K562 (cell line): ENCODE measurements at places on chromosomes 1 and 21.

GRCh38 chr1:67615886-67616285, 69.1 kb upstream of the GADD45A start:
- no peak for DNase-seq

DNA sequence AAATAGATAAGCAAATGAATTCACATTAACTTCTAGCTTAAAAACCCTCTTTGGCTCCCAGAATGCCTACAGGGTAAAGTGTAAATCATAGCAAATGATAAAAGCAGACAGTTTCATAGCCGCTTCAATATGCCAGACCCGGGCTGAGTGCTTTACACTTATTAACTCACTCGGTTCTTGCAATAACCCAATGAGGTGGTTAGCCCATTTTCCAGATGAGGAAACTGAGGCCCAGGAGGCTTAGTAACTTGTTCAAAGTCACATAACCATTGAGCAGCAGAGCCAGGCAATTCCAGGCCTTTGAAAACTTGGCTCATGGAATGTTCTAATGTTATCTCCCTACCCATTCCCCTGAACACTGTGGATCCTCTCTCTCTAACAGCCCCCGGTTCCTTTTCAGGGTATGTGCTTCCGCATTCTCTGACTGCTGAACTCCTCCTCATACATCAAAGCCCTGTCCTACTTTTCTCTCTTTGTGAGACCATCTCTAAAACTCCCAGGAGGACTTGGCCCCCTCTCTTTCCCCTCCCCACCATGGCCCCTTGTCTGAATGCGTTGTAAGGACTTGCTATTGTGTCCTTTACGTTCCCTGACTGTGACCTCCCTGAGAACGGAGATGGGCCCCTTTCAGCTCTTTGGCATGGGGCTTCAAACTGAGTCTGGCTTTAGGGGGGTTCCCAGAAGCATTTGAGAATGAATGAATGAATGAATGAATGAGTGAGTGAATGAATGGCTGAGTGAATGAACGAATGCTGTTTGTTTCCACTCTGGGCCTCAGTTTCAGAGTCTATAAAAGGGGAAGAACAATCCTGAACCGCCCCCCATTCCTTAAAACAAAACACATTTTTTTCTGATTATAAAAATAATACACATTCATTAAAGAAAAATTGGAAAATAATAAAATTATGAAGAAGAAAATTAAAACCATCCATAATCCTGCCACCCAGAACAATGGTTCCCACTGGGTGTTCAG, 15.6 kb upstream of the RUNX3 start:
- no peak for DNase-seq

DNA sequence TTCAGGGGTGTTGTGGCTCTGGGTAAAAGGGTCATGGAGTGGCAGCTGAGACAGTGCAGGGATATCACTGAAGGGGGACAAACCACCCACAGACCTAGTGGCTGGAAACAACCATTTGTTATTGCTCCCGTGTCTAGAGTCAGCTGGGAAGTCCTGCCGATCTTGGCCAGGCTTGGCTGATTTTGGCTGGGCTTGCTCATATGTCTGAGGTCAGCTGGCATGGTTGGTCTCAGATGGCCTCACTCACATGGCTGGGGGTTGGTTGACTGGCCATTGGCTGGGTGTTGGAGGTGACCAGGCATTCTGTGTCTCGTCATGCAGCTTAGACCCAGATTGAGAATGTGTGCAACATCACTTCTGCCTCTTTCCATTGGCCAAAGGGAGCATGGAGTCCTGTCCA, 203.8 kb upstream of the POU3F1 start:
- DNase-seq, result no peak

GRCh38 chr1:32372149-32372756, 9.9 kb downstream of the TSSK3 start:
- peak; percentile 15 for DNase-seq

GRCh38 chr1:55926906-55927471, 652.4 kb downstream of the PLPP3 start:
- no peak for DNase-seq

- DNase-seq, result no peak
These were observed 68.7 kb upstream of the ATF3 start for GRCh38 chr1:212539737-212540430.

DNA sequence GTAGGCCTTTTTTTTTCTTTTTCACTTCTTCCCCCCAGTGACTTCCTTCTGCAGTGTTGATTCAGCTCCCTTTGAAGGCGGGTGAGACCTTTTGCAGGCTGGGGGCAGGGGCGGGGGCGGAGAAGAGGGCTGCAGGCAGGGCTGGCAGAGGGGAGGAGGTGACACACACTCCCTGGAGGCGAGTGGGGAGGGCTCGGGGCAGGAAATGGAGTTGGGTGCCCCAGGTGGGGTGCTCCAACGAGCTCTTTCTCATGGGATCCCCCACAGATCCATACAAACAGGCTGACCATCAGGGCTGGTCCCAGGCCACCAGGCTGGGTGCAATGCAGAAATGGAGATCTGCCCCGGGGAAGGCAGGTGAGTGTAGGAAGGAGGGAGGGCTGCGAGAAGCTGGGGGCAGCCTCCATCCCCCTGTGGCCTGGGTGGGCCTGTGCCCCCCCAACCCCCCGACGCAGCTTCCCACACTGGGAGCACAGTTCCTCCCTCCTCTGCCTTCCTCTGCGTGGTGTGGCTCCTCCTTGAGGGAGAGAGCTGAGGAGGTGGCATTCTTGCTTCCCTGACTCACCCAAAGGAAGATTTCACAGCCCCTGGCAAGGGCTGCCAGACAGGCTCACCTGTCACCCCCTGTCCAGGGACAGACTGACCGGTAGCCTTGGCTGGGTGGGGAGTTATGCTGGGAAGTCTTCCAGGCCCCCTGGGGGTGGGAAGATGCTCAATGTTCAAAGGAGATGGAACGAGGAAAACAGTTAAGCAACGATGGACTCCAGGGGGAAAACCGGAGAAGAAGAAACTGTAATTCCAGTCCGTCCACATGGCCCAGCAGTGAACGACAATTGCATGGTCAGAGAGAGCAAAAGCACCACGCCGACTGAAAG, 7.1 kb upstream of the ITGB2 start:
- peak; percentile 58 for DNase-seq

DNA sequence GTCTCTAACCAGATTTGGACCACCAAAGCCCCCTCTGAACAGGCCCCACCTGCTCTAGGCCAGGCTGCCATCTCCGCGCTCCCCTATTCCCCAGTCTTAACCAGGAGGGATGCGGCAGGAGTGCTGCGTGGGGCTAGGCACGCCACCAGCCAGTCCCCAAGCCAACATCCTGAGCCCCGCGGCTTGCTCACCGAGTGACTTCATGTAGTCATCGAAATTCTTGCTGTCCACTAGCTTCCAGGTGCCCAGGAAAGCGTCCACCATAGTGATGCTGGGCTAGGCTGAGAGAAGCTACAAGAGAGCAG, 173 bp downstream of the FABP3 start:
- DNase-seq, result no peak

GRCh38 chr1:15260418-15261154, 13.6 kb downstream of the FHAD1 start:
- peak; percentile 75 for DNase-seq

DNA sequence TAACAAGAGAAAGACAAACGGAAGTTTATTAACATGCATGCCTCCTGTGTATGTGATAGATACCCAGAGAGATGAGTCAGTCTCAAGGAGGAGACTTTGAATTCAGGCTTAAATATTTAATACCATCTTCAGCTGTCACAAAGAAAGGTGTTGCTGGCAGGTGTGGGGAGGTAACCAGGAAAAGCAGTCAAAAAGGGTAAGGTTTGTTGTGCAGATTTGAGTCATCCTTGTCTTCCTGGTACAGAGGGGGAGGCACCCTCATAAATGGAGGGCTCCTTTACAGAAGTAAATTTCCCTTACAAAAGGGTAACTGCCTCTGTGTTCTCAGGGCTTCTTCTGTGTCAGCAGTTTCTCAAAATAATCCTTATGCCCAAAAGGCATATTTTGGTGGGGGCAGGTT, 75.2 kb upstream of the B3GALT5 start:
- no peak for DNase-seq

GRCh38 chr1:67687649-67688048, 2.6 kb downstream of the GADD45A start:
- DNase-seq, result no peak

DNA sequence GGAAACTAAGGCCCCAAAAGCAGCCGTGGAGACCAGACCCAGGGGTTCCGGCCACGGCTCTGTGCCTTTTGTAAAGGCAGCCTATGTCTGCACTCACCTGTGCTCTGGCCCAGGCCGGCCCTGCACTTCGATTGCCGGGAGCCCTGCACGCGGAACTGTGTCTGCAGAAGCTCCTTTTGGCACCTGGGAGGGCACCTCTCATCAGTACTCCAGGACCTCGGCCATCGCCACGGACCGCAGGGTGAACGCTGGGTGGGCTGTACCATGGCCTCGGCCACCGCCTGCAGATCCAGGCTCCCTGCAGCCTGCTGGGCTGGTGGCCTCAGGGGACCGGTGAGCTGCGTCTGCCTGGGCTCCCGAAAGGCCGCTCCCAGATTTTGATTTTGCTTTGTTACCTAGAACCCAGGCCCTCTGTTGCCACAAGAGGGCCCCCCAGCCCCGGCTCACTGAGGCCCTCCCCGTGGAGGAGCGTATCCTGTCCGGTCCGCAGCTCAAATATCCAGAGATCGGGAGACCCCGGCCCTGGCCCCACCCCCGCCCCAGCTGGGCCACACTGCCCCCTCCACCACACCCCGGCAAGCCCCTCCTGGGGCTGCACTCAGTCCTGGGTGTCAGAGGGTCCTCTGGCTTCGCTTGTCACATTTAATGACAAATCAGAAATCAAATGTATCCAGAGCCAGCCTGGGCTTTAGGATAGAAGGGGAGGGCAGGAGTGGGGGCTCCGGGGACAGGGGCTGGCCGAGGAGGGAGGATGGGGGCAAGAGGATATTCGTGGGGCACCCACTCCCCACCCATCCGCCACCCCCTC, 60.2 kb upstream of the PDE9A start:
- DNase-seq, result peak; percentile 94

- DNase-seq, result no peak
These were observed 131.6 kb downstream of the DMRTB1 start for GRCh38 chr1:53590531-53591515.

GRCh38 chr1:67680486-67680885, 4.5 kb upstream of the GADD45A start:
- no peak for DNase-seq

- no peak for DNase-seq
These were observed 3.3 kb downstream of the CSRP1 start for GRCh38 chr1:201503397-201504176.

DNA sequence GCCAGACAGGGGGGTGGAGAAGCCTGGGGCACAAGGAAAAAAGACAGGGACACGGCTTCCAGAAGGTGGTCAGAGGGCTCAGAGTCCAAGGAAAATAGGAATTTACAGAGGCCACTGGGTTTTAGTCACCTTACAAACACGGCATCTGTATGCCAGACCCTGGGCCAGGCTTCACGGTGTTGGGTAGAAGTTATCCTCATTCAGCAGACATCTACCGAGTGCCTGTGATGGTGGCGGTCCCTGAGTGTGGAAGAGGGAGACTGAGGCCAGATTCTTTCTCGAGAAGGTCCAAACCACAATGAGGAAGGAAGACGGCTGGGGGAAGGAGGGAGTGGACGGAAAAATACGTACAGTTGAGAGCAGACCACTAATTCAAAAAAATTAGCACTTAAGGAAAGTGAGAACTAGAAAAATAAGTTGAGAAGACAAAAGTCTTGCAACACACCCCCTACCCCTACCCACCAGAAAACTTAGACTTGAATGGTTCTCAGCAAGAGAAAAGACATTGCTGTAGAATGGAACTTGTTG, 864 bp upstream of the BTG2 start:
- no peak for DNase-seq

DNA sequence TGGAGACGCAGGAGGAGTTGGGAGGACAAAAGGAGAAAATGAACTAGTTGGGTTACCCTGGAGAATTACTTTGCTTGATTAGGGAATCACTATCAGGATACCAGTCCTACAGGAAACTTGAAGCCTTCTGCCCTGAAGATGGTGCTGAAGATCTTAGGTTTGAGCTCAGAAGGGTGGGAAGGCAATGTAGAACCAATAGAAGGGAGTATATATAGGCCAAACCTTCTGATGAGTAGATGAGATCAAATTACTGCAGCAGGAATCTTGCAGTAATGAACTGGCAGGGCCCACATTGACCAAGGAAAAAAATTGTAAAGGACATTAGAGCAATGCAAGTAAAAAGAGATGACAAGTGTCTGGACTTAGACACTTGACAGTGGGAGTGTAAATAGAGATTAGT, 116.3 kb upstream of the CACYBP start:
- peak; percentile 52 for DNase-seq

DNA sequence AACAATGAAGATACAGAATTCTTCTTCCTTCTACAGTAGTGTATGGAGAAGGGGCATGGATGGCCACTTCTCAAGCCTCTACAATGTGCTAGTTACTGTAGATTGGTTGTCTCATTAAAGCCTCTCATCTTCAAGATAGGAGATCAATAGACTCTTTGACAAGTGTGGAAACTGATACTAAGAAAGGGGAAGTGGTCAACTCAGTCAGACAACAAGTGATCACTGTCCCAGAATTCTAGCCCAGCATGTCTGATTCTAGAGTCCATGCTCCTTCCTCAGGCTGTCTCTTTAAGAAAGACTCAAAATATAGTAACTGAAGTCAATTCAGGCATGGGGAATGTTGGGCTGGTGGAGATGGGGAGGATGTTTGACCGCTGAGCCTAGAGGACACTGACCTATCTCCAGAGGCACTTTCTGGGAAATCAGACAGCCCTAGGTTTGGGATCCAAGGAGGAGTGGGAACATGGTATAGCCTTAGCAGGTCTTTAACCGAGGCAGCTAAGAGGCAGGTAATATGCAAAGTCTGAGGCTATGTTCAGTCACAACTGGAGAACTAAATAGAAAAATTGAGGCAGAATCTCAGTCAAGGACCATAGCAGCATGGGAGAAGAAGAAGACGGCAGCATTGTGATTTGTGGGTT, 39.3 kb upstream of the EYA3 start:
- no peak for DNase-seq

GRCh38 chr21:46295177-46295770, 9.1 kb downstream of the YBEY start:
- no peak for DNase-seq

GRCh38 chr1:9494936-9495758, 44.1 kb upstream of the SLC25A33 start:
- DNase-seq, result peak; percentile 90

- no peak for DNase-seq
These were observed 8.0 kb downstream of the YY1AP1 start for GRCh38 chr1:155680531-155680930.

GRCh38 chr1:47769295-47769694, 227.9 kb downstream of the TRABD2B start:
- DNase-seq, result no peak

DNA sequence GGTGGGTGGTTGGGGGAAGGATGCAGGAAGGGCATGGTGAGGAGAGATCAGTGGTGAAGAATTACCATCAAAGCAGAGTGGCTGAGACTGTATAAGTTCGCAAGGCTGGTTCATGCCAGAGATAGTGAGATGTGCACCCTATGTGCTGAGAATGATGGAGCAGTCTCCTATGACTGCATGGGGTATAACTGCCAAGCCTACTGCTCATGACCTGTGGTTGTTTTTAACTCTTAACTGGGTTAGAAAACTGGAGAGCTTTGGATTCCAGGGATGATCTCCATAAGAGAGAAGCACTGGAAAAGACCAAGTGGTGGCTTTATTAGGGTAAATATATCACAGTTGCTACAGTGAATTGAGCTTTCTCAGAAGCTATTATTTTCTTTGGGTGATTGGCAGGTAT, 16.2 kb downstream of the WNT2B start:
- no peak for DNase-seq

GRCh38 chr1:74280642-74281396, 45.6 kb downstream of the TNNI3K start:
- no peak for DNase-seq
